ENCODE measurements at places on chromosomes 11 and 22.

GRCh38 chr11:106989078-106989455, 29.2 kb downstream of the GUCY1A2 start:
- DNase-seq, result no peak

GRCh38 chr11:61173456-61173855, 12.2 kb upstream of the VPS37C start:
- DNase-seq, result no peak

DNA sequence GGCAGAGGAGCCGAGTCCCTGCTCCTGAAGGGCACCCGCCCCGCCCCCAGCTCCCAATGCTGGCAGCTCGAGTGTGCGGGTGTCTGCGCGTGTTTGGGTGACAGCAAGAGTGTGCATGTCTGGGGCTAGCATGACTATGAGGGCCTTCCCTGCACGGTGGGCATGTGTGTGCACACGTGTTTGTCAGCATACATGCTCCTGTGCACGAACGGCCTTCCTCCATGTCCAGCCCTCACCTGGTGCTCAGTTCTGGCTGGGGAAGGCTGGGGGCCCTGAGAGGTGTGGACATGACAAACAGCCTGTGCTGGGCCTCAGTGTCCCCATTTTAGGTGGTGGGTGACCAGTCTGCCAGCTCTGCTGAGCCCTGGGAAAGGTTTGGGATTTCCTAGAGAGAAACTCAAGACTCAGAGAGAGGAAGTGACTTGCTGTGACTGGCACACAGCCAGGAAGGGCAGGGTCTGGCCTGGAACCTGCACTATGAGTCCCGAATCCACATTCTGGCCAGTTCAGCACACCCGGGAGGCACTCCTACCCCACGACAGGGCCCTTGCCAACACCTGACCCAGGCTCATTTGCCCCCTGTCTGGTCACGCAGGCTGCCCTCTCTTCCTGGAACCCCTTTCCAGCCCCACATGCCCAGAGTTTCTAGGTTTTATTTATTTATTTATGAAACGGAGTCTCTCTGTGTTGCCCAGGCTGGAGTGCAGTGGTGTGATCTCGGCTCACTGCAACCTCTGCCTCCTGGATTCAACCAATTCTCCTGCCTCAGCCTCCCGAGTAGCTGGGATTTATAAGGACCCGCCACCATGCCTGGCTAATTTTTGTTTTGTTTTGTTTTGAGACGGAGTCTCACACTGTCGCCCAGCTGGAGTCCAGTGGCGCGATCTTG, 3.3 kb upstream of the SHISA8 start:
- DNase-seq, result no peak

- no peak for DNase-seq
These were observed 91.6 kb downstream of the FAR1 start for GRCh38 chr11:13760115-13760514.

- DNase-seq, result no peak
These were observed 5.9 kb downstream of the CHKA start for GRCh38 chr11:68115285-68115684.

GRCh38 chr22:38266120-38266519, 6.7 kb downstream of the TMEM184B start:
- DNase-seq, result no peak

GRCh38 chr22:19880786-19881569, 26.3 kb upstream of the GNB1L start:
- peak; percentile 4 for DNase-seq

- peak; percentile 55 for DNase-seq
These were observed 23.2 kb downstream of the RTN4R start for GRCh38 chr22:20244691-20245576.

GRCh38 chr11:1106387-1106786, 31.7 kb downstream of the MUC2 start:
- no peak for DNase-seq

DNA sequence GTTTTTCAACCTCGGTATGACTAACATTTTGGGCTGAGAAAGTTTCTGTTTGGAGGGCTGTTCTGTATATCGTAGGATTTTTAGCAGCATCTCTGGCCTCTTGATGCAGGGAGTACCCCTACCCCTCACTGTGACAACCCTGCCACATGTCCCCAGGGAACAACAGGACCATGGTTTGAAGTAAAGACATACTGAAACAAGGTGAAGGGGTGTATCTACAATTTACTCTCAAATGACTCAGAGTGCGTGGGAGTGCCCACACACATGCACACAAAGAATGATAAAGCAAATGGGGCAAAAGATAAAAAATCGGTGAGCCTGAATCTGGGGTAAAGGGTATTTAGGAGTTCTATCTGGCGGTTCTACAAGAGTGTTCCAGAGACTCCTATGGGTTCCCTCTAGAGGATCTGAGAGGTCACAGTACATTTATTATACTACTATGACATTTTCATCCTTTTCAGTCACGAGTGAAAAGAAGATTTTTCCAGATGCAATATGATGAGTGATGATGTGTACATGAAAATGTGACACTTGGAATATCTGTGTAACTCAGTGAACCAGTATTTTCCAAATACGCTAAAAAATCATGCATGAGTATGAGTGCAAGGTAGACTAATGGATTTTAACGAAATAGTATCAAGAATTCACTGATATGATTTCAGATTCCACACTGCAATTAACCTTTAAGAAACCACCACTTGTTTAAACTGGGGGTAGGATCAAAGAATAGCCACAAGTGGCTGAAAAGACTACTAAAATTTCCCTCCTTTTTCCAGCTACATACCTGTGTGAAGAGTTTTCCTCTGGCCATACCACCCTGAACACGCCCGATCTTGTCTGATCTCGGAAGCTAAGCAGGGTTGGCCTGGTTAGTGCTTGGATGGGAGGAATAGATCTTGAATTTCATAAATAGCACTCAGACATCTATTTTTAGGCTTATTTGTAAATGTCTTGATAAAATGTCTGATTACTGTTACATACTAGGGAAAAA, 56.3 kb upstream of the YPEL1 start:
- no peak for DNase-seq

- no peak for DNase-seq
These were observed 38.8 kb downstream of the GNB1L start for GRCh38 chr22:19815823-19816290.

GRCh38 chr11:92782806-92783205, 186.6 kb upstream of the MTNR1B start:
- DNase-seq, result no peak

GRCh38 chr11:17386331-17387084, 2.0 kb downstream of the KCNJ11 start:
- DNase-seq, result peak; percentile 43

DNA sequence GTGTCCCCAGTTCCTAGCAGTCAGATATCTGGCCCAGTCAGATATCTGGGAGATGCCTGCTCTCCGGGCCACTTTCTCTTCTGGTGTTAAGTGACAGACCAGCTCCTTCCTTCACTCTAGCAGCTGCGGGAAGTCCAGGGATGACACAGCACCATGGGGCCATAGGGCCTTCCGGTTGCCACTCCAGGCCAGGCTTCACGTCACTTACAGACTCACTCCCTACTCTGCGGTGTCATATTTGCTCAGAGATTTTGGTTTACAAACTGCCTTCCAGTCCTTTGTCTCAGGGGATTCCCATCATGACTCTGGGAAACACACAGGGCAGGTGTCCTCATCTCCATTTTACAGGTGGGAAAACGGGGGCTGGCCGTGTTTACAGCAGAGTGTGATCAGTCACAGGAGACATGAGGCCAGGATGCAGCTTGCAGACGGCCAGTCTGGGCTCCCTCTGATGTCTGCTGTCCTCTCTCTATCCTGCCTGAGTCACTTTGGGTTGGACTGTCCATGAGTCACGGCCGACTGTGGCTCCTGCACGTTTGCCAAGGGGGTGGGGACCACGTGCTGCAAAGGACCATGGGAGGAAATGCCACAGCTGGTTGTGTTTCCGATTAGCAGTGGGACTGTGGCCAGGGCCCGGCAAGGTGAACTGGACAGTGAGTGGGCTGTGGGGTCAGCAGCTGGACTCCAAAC, 8.2 kb upstream of the TBC1D22A start:
- DNase-seq, result no peak

DNA sequence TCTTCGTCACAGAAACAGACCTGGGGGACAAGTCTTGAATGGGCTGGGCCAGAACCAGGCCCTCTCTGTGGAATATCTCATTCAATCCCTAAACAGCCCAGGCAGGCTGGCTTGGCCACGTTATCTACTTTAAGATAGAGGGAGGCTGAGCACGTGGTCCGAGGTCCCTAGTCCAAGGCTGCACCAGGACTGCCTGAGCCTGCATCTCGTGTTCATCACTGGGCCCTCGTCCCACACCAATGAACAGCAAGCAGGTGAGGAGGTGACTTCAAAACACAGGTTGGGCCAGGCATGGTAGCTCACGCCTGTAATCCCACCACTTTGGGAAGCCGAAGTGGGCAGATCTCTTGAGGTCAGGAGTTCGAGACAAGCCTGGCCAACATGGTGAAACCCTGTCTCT, 20.3 kb upstream of the FGF3 start:
- no peak for DNase-seq

DNA sequence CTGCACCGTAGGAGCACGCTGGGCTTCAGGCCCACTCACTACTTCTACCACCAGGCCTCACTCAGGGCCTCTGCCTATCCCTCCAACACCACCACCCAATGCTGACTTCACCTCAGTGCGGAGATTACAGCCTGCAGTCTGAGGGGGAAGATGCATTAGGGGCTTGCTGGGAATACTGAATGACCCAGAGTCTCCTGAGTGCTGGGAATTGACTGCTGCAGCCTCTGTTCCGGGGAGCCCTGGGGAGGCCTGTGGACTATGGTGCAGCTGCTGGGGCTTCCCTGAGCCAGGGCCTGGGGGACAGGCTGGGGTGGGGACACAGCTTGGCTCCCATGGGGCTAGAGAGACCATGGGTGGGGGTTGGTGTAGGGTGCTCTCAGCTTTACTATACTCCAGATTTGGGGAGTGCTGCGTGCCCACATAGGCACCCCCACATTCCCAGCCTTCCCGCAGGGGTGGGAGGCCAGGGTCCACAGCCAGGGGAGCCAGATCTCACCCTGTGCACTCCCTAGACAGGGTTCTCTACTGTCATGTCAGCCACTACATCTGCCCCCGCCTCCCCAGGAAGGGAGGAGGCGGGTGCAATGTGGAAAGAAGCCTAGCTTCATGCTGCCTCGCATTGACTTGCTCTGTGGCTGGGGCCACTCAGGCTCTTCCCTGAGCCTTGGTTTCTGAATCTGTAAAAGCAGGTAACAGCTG, 44.4 kb downstream of the GDPD5 start:
- DNase-seq, result no peak

DNA sequence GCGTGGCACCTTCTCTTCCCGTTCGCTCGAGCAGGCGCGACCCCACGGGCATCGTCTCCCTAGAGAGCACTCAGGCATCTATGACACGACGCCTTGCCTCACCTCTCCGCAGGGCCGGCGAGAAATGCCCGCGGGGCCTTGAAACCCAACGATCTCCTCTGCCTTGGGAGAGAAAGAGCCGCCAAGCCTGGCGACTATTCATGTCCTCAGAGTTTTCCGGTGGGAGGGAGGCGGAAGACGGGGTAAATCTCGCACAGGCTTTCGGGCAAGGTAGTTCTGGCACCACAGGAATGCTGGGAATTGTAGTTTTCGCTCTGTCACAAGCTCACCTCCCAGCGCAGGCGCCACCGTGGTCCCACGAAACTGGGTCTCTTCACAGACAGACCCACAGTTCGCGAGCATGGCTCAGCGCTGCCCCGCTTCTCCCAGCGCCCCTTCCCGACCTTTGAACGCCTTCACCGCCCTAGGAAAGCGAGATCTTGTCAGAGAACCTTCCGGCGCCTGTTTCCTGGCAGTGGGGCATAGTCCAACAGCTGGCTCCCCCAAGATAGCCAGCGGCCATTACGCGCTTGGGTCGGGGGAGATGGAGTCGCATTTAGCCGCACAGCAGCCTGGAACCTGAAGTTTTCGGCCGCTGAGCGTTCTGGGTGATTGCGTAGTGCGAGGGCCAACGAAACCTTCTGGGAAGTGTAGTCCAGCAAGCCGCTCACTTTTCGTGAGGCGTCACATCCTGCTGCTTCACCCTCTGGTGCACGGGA, at the start of gene CCDC90B:
Gene CCDC90B, minus strand, starts transcription at position 597 of the 758 bp plus-strand sequence. Its CDS starts 395 bp downstream, at position 202.
- peak; percentile 92 for DNase-seq

Measured in activated T-cell treated with anti-CD3 and anti-CD28 coated beads, Interleukin-2, amount 50 U/mL, for 1 hour (primary cell).